H9 (cell line): ENCODE measurements at places on chromosomes 12 and 14. TPM values are rescaled to one million over a fixed set of nuclear protein-coding genes. Genes with fewer than 3 reads are reported as not detected.

DNA sequence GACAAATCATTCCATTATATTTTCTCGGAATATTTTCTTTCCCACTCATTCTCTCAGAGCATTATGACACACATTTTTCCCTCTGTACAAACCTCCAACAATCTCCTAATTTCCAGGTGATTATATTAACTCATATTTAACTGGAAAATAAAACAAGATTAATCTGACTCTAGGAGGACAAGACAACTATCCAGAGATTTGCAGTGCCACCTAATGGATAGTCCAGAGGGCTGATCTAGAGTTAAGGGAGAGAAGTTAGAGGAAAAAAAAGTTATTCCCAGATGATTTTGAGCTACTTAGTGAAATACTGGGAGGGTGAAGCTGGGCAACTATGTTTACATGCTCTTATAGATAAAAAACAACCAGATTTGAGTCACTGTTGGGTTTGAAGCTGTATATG is 161.7 kb downstream of the ALX1 start:
- DNase-seq: no peak

Gene CEBPE
- not detected in 2 replicates for total RNA-seq

- DNase-seq: peak; percentile 60
These were observed 58.2 kb downstream of the DICER1 start for GRCh38 chr14:95098984-95099599.

DNA sequence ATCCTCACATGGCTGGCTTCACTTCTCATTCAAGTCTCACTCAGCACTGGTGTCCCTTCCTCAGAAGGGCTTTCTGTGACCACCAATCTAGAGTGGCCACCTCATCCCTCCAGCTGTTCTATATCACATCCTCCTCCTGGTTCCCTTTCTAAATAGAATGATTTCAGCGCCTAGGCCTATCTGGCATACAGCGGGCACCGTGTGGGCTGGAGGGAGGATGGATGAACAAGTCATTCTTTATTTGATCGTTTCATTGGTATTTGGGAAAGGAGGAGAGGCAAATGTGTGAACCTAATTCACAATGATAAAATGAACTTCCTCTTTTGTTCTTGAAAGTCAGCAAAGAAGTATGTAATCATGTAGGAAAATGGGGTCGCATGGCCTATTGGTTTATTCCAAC is 394.2 kb downstream of the DPF3 start:
- no peak for DNase-seq

Gene RIMBP2
- total RNA-seq: 0.70 TPM in 2 replicates

Gene NEUROD4
- total RNA-seq: not detected in 2 replicates

DNA sequence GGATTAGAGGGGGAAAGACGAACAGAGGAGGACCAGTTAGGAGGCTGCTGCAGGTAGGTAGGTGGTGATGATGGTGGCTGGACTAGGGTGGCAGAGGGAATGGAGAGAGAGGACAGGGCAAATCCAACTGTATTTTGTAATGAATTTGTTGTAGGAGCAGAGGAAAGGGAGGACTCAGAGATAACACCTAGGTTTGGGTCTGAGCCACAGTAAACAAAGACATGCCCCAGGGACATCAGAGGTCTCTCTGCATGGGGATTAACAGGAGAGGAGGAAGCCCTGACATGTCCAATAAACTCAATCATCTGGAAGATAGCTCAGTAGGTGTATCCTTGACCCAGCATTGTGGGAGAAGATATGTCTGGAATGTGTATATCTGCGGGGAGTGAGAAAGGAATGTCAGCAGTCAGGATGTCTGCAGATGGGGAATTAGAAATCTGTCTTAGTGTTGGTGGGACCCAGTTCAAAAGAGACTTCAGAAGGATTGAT is 4.7 kb upstream of the SLC48A1 start:
- DNase-seq: no peak

DNA sequence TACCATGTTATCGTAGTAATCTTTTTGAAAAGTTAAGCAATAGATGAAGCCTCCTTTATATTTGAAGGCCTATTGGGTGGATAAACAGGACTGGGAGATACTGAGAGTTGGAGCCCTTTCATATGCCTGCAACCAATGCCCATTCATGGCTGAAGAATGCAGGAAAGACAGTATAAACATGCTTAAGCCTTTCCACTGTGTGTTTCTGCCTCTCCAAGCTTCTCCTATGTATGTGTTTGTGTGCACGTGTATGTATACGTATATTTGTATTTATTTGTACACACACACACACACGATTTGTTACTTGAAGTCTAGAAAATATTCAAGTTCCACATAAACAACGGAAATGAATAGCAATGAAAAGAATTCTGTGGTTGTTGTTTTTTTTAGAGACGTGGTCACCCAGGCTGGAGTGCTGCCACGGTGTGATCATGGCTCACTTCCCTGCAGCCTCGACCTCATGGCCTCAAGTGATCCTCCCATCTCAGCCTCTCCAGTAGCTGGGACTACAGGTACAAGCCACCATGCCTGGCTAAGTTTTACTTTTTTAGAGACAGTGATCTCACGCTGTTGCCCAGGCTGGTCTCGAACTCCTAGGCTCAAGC is 1453.5 kb downstream of the AACS start:
- no peak for DNase-seq

DNA sequence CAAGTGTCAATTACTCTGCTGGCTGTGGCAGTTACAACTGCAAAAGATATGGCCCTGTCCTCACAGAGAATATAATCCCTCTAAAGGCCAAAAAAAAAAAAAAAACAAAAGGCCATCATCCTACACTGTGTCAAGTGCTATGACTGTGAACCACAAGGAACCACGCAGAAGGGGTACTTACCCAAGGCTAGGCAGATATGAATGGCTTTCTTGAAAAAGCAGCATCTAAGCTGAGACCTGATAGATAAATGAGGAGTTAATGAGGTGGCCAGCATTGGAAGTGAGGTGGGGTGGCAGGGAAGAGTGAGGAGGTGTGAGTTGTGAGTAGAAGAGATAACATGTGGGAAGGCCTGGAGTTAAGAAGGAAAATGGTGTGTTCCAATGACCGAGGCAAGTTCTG is 16.4 kb upstream of the IL22 start:
- DNase-seq: no peak

DNA sequence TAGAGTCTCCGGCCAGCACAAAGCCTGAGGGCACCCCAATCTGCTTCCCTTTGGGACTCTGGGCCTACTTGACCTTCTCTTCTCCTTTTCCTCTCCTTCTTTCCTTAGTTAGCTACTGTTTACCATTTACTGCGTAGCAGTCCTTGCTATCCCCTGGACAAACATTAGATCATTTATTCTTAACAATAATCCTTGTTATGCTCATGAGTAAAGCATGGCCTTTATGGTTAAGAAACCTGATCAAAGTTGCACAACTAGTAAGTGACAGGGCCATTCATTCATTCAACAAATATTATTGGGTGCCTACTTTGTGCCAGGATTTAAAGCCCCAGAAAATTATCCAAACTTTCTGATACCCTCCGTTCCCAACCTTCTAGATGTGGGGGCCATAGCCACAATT is 3.2 kb upstream of the HDAC7 start:
- no peak for DNase-seq

DNA sequence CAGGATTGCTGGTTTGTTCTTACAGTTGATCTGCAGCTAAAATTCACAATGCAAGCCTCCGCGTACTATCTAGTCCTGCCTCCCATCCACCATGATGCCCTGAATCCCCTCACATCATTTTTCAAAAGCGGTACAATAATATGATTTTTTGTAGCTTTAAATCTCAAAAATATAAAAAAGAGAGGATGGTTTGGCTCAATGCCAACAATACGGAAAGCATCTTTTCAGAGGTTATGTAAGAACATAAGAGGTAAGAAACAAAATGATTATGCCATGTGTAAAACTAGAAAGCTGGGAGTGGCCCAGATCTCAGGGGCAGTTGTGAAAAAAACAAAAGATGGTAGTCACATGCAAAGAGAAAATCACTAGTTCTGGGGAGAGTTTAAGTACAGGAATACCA is 24.0 kb upstream of the ZDHHC17 start:
- DNase-seq: no peak

GRCh38 chr12:26346736-26347135 is 151.4 kb downstream of the SSPN start:
- no peak for DNase-seq

- no peak for DNase-seq
These were observed 52.1 kb downstream of the KDM5A start for GRCh38 chr12:337039-337438.

GRCh38 chr12:85835426-85836196 is 598 bp downstream of the RASSF9 start:
- DNase-seq: no peak

Gene GZMH
- total RNA-seq: not detected in 2 replicates

GRCh38 chr12:18522806-18523205 is 215.0 kb downstream of the PLCZ1 start:
- DNase-seq: no peak

GRCh38 chr12:117907108-117907689 is 61.6 kb downstream of the KSR2 start:
- DNase-seq: peak; percentile 43

DNA sequence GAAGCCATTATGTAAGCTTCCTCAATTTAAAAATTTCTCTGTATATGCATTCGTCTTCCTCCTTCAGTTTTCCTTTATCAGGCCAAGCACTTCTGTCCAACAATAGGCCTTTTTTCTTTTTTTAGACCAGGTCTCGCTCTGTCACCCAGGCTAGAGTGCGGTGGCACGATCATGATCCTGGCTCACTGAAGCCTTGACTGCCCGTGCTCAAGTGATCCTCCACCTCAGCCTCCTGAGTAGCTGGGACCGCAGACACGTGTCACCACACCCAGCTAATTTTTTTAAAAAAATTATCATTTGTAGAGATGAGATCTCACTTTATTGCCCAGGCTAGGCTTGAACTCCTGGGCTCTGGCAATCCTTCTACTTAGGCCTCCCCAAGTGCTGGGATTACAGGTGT is 25.8 kb downstream of the TAOK3 start:
- no peak for DNase-seq

GRCh38 chr14:105591052-105591451 is 64.7 kb downstream of the TMEM121 start:
- no peak for DNase-seq
